Skeletal muscle cell (primary cell): ENCODE measurements at places on chromosomes 4 and X.

- no peak for DNase-seq
Measured at GRCh38 chr4:76442807-76443206, 7.8 kb downstream of the SHROOM3 start.

DNA sequence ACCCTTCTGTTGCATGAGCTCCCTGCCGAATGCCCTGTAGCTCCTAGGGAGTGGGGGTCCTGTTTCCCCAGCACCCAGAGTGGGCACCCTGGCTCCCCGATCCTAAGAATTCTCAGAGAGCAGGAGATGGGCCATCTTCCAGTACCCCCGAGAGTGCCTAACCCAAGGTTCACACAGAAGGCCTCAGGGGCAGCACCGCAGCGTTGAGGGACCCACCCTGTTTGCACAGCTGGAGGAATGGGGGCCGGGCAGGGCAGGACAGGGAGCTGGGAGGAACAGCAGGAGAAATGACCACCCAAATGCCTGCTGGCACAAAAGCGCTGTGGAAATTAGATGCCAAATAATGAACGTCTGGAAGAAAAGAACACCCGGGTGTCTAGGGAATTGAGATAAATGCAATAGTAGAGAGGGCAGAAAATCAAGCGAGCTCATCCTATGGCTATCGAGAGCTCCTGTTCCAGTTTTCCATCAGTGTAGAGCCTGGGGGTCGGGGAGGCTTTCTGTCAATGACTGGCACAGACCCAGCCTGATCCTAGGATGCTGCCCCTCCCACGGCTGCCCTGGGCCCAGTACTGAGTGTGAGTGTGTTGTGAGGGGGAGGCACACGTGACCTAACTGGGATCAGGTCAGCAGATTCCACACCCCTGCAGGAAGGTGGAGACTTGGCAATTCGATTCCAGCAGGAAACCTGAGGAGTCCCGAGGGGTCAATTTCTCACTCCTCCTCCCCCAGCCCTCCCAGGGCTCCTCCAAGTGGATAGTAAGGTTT lies 25.7 kb downstream of the SEPTIN6 start:
- DNase-seq = peak; percentile 69

- DNase-seq = no peak
Measured at GRCh38 chr4:10139518-10139917, 22.9 kb upstream of the WDR1 start.

DNA sequence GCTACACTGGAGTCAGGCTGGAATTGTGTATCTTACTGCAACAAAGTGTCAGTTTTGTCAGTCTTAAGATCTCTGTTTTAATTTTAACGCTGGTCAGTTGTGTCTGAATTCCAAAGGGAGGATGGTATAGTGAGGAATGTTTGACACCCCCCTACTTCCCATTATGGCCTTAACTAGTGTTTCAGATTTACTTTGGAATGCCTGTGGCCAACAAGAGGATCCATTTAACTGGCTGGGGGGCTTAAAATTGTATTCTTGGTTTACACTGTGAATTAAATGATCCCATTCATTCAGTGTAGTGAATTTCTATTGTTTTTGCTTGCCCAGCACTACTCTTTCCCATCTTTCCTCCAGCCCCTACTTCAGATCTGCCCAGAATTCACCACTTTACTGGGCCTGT lies 75.8 kb upstream of the IQCM start:
- no peak for DNase-seq

DNA sequence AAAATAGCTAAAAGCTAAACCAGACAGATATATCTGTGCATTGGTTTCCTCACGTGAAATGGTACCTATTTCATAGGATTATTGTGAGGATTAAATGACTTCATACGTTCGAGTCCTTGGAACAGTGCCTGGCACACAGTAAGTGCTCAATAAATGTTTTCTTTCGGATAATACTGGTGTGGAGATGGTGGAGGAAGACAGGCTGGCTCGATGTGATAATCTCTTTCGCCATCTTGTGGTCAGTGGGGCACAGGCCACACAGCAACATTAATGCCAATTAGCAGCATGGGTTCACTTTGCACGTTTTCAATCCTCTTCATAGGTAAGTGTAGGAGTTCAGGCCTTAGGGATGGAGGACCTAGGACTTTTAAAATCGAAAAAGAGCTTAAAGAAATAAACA lies 9.3 kb downstream of the PAGE4 start:
- DNase-seq = no peak

- DNase-seq = peak; percentile 7
Measured at GRCh38 chrX:139559383-139560042, 29.0 kb downstream of the F9 start.

DNA sequence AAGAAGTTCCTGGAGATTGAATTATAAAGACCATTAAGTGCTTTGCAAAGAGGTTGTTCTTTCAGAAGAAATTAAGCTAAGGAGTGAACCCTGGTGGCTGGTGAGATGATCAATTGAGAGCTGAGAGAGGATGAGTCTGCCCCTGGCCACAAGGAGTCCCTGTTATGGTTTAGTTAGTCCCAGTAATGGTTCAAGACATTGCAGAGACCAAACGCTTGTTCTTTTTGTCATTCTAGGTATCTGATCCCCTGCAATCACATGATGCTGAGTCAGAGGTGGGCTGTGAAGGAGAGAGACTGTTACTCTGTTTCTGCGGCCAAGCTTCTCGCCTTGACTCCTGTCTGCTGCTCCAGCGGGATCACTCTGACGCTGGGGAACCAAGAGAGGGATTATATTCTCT lies 114.5 kb downstream of the GATB start:
- DNase-seq = no peak

- DNase-seq = no peak
Measured at GRCh38 chrX:50157545-50158135, 43.2 kb downstream of the AKAP4 start.

- peak; percentile 42 for DNase-seq
Measured at GRCh38 chrX:2325076-2325784, 175.5 kb downstream of the DHRSX start.
